ENCODE measurements at places on chromosomes 3 and 15. TPM values are rescaled to one million over a fixed set of nuclear protein-coding genes. Genes with fewer than 3 reads are reported as not detected.

The CEP97 gene
- 3.0 TPM for total RNA-seq

The KBTBD13 gene
- total RNA-seq, result not detected

The GADL1 gene
- total RNA-seq, result not detected

The CRYGS gene
- 2.0 TPM for total RNA-seq

The FBXO40 gene
- not detected for total RNA-seq

All from esophagus squamous epithelium (tissue), 5 donors.